ENCODE measurements at places on chromosomes 4 and X.

DNA sequence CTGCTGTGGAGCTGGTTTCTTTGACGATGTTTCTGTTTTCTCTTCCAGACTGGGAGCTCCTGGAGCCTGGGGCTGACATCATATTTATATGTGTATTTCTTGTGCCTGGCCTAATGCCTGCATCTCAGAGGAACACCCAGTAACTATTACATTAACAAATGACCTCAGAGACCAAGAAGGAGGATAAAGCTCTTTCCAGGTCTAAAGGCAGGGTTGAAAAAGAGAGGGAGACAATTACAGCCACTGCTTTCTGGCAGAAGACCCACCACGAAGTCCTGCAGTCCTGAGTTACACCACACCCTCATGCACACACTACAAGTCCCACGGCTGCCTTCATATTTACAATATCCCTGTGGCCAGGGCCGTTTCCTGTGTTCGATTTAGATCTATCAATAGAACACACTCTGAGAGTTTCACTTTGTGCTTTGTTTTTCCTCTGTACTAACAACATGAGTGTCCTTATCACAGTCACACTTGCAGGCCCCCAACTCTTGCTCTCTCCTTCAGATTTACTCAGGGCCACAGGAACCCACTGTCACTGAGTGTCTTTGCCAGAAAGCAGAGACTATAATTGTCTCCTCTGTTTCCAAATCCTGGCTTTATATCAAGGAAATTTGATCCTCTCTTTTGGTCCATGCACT lies 535.5 kb downstream of the MID1IP1 start:
- DNase-seq, result no peak

DNA sequence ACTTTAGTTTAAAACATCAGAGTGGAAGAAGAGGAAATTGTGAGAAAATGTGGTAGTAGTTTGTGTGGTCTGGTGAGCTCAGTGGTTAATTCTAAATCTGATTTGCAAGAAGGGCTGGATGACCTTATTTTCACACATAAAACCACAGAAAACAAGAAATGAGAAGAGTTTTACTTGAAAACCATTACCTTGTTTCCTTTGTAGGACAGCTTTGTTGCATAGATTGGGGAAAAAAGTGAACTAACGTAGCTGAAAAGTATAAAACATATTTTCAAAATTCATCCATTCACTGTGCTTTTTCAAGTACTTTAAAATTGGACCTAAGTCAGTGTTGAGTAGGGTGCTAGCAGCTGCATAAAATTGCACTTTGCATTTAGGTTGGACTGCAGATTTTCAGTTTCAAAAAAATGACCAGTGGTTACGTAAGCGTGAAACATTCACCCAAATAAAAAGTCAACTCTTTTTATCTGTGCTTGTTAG lies 211.3 kb downstream of the ARHGAP10 start:
- no peak for DNase-seq

DNA sequence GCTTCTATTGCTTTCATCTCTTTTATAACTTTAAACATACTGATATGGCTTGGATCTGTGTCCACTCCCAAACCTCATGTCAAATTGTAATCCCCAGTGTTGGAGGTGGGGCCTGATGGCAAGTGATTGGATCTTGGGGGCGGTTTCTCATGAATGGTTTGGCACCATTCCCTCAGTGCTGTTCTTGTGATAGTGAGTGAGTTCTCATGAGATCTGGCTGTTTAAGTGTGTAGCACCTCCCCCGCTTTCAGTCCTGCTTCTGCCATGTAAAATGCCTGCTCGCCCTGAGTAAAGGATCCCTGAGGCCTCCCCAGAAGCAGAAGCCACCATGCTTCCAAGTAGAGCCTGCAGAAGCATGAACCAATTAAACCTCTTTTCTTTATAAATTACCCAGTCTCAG lies 17.7 kb downstream of the MND1 start:
- no peak for DNase-seq

DNA sequence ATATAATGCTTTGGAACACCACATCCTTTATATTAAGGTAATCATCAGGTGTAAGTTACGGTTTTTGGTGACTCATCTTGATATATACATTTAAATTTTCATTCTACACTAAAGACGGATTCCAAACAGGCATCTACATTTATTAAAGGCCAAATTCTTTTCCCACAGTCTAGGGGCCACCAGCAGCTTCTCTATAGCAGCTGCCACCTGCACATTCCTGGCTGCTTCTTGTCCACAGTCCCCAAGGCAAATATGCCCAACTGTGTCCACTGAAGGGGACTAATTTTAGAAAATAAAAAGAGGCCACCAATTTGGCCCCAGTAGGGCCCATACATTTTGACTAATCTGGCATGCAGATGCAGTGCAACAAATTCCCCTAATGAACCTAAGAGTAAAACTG lies 96.6 kb downstream of the EFHC2 start:
- DNase-seq, result no peak

- DNase-seq, result no peak
These were observed 1074.2 kb upstream of the INTU start for GRCh38 chr4:126558596-126558995.

GRCh38 chr4:13524504-13525243 lies 19.6 kb downstream of the NKX3-2 start:
- DNase-seq, result peak; percentile 10

DNA sequence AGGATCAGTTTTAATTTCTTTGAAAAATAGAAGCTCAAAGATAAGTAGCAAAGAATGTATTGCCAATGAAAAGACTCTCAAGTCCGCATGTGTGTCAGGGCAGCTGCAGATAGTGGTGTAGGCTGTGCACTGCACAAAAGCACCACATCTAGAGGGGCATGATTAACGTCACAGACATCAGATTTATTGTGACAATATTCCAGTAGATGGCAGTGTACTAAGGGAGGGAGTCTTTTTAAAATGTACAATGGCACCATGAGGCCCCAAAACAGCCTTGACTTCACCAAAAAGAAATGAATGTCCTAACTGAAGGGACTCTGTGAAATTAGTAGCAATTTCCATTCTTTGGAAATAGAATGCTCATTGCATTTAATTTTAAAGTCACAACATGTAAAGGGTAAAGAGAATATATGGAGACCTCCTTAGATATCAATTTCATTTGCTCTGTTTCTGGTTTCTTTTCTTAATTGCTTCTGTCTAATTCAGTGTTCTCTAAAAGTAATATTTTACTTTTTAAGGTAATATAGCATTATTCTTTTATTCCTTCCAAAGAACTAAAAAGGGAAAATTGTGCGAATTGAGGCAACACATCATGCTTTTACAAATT lies 98.4 kb downstream of the ZNF827 start:
- no peak for DNase-seq

- DNase-seq, result no peak
These were observed 75.9 kb upstream of the TMEM164 start for GRCh38 chrX:109926743-109927662.

- DNase-seq, result no peak
These were observed 51.8 kb downstream of the LRP2BP start for GRCh38 chr4:185343726-185344581.

DNA sequence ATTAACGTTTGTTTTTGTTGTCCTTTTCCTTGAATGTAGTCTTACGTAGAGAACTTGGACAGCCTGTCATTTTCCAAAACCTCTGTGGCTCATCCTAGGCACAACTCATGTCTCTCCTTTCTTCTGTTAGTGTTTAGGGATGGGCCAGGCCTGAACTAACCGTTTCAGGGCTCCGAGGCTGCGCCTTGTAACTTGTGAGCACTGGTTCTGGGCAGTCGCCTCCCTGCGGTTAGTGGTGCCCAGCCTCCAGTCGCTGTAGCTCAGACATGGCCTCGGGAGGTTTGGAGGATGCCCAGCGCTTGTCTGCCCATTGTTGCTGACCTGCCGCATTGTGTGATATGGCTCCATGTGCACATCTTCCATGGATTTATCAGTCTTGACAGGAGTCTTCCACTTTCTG lies 32.8 kb downstream of the TMEM131L start:
- DNase-seq, result no peak

DNA sequence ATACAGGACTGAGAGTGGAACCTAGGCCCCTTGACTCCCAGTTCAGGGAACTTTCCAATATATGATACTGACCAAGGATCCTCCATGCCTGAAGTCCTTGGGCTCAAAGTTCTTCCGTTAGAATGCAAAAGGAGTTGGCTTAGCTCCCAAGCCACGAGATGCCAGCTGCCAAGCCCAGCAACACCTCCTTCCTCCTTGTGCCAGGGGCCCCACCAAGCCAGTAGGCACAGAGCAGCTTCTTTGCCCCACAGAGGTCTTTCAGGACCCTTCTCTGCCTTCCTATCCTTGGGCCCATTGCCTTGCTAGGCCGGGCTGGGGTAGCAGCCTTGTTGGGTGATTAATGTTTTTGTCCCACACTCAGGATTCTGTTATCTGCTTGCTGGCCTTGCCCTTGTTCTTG lies 105.6 kb downstream of the EFNB1 start:
- DNase-seq, result no peak

DNA sequence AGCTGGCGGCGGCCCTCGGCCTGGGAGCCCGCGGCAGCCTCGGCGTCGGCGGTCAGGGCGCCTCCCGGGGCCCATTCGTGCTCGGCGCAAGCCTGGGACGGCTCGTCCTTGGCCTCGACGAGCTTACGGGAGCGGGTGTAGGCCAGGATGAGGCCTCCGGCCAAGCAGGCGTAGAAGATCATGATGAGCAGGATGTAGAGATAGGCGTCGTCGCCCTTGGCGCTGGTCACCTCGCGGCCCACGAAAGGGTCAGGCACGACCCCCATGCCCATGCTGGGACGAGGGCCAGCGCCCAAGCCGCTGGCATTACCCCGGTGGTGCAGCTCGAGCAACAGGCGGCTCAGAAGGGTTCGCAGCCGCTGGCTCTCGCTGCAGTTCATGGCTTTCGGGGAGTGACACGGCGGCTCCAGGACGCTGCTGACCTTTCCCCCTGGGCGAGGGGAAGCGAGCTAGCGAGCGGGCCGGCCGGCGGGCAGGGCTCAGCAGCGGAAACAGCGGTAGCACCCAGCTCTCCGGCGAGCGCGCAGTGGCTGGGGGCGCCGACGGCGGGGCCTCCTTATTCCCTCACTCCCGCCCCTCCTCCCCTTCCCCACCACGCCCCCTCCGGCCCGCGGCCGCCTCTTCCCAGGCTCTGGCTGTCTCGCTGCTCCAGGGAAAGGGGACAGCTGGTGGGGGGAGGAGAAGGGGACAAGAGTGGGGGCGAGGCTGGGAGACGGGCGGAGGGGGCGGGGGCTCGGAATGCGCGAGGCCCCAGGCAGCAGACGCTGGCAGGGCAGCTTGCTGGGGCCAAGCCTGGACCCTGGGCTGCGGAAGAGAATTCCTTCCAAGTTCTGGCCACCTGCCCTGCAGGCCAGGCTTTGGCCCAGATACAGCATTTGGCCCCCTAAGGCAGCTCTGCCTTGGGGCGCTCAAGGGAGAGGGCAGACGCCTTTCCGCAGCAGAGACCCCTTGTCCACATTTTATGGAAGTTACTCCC lies at the start of gene KCNE5:
Gene KCNE5, minus strand, starts transcription at position 532 of the 976 bp plus-strand sequence. Its CDS starts 152 bp downstream, at position 380.
- no peak for DNase-seq

GRCh38 chrX:47272013-47272408 lies 39.2 kb downstream of the USP11 start:
- no peak for DNase-seq

- no peak for DNase-seq
These were observed 162.0 kb downstream of the SNCA start for GRCh38 chr4:89674876-89675459.

DNA sequence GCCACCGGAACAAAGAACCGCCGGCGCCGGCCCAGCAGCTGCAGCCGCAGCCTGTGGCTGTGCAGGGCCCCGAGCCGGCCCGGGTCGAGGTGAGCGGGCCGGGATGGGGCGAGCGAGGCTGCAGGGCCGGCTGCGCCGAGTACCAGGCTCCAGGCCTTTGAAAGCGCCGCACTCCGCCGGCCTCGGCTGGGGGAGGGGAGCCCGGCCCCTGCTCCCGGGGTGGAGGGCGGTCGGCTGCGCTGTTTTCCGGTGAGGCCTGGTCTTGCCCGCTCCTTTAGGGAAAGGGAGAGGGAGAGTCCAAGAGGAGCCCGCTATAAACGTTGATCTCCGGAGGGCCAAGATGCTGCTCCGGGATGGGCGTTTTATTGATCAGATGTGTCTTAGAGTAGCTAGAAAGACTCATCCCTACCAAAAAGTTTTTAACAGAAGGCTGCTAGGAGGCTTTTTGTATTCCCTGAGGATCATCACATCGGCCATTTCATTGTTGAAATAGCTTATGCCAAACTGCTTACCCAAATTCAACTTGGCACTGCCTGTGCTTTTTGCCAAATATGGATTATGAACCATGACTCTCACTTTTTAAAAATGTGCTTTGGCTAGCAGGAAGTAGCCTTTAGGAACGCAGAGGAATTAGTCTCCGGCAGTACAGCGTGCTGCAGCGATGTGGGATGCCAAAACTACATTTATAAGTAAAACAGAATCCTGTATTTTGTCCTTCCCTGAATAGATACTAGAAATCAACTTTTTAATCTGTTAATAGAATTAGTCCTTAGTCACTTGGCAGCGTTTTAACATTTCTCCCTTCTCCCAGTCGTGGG lies 760 bp downstream of the TMEM165 start:
- DNase-seq, result peak; percentile 48

- no peak for DNase-seq
These were observed 718 bp downstream of the SPIN3 start for GRCh38 chrX:56994375-56995270.

GRCh38 chrX:70253377-70254062 lies 6.5 kb downstream of the P2RY4 start:
- DNase-seq, result no peak

- DNase-seq, result peak; percentile 39
These were observed 69.4 kb downstream of the HMGB2 start for GRCh38 chr4:173264684-173265185.

DNA sequence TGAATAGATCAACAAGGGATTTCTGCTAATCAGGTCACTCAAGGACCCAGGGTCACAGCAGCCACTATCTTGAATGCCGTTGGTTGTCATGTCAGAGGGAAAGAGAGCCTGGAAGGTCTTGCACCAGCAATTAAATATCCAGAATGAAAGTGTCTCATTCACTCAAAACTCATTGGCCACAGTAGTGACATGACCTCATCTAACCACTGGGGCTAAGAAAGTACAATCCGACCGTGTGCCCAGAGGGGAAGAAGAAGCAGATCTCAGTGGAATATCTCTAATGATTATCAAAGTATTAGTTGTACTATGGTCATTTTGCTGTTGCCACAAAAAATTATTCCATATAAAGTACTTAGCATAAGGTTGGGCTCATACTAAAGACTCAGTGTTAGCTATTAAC lies 210.0 kb downstream of the QDPR start:
- DNase-seq, result no peak

DNA sequence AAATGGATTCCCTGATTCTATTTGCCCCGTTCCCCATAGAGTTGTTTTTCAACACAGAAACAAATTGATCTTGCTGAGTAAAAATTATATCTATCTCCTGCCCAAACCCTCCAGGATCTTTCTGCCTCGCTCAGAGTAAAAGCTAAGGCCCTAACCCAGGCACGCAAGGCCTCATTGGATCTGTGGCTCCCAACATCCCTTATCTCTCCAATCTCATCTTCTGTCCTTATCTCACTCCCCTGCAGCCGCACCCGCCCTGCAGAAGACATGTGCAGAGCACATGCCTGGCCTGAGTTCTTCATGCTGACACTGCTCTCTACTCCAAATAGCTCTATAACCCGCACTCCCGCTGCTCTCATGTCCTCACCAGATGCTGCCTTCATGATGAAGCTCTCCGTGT lies 543.8 kb upstream of the ZFP42 start:
- no peak for DNase-seq

Measured in activated T-cell treated with anti-CD3 and anti-CD28 coated beads, Interleukin-2, amount 50 U/mL, for 1 hour (primary cell).